ENCODE measurements at places on chromosomes 2 and 18.

DNA sequence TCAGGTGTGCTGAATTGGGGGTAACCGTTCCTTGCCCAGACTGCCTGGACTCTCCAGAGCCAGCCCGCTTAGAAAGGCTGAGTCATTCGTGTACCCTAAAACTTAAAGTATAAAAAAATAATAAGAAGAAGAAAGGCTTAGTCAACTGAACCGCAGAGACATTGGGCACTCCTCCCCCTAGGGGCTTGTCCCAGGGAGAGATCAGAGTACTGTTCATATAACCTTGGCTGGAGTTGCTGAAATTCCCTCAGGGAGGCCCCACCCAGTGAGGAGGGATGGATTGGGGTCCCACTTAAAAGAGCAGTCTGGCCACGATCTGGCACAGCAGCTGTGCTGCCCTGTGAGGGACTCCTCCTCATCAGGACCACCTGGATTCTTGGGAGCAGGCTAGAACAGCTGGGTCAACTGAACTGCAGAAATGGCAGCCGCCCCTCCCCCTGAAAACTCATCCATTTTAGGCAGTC lies 37.2 kb downstream of the ANKRD12 start:
- no peak for DNase-seq

- peak; percentile 5 for DNase-seq
These were observed 329.9 kb downstream of the TRIB2 start for GRCh38 chr2:13046557-13047165.

DNA sequence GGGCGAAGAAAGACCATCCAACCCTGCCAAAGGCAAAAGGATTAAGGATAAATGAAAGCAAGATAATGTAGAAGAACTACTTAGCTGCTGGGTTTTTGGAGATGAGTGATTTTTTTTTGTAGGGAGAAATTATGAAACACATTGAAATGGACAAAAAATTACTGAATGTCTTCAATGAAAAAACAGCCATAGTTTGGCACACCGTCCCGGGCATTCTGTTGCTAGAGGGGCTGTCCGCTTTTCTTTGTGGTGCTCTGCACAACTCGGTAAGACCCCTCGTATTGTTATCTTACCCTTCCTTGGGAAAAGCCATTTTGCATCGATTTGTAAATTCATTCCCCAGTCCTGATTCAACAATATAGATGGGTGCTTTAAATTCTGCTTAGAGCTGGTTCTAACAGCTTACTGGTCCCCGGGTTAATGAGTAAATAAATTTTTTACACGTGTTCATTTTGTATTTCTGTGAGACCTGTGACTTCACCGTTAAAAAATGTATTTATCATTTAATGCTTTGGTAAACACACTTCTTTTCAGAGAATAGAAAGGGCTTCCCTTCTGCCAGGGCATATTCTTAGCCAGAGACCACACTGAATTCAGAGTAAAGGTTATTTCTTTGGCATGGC lies 912 bp upstream of the LAPTM4A start:
- no peak for DNase-seq

DNA sequence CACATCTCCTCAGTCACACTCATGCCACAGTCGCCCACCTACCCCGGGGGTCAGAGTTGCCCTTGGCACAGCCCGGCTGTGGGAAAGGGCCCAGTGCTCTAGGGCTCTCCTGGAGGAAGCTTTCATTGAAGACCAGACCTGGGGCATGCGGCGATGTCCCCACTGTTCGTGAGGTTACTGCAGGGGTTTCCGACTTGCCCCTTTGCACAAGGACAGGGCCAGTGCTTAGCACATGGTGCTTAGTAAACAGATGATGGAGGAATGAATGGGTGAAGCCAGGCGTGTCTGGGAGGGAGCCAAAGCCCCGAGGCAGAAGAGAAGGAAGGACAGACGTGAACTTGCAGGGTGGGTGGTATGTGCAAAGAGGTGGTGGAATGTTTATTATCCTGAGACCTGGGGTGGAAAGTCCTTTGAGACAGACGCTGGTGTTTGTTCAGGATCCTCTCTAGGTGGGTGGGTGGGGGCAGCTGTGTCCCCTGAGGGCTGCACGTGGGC lies 205.9 kb upstream of the ARL4C start:
- DNase-seq, result no peak

DNA sequence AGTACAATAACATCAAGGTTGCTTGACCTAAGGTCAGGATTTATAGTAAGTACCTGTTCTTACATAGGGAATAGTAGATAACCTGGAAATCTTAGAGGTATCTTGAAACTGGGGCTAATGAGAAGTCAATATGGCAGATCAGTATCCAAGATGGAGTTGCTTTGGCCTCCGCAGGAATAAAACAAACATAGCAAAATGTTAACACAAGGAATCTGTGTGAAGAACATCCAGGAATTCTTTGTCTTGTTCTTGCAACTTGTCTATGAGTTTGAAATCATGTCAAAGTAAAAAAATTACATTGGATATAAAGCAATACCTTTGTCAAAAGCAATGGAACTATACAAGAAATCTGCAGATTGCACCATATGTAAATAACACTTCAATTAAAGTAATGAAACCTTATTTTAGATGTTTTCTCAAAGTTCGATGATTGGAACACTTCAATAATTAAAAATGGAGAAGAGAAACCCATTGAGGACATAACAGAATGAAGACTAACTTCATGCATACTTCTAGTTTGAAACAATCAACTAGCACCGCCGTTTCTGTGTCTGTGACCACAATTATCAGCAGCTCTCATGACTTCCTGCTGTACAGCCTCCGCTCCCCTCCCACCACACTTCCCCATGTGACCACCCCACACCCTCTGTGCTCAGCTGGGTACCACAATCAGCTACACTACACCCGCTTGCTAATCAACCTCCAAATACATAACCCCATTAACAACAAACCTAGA lies 27.6 kb downstream of the C2orf76 start:
- peak; percentile 55 for DNase-seq

DNA sequence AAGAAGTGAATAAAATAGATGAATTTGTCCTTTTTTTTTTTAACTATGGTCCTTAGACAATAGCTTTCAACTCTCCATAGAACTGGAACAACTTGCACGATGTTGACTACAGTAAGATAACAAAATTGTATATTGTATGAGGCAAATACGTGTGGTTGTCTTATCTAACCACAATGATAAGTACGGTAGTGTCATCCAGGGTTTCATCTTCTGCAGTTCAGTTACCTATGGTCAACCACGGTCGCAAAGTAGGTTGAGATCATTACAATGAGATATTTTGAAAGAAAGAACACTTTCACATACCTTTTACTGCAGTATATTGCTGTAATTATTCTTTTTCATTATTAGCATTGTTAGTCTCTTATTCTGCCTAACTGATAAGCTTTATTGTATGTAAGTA lies 295.2 kb downstream of the PARD3B start:
- no peak for DNase-seq

DNA sequence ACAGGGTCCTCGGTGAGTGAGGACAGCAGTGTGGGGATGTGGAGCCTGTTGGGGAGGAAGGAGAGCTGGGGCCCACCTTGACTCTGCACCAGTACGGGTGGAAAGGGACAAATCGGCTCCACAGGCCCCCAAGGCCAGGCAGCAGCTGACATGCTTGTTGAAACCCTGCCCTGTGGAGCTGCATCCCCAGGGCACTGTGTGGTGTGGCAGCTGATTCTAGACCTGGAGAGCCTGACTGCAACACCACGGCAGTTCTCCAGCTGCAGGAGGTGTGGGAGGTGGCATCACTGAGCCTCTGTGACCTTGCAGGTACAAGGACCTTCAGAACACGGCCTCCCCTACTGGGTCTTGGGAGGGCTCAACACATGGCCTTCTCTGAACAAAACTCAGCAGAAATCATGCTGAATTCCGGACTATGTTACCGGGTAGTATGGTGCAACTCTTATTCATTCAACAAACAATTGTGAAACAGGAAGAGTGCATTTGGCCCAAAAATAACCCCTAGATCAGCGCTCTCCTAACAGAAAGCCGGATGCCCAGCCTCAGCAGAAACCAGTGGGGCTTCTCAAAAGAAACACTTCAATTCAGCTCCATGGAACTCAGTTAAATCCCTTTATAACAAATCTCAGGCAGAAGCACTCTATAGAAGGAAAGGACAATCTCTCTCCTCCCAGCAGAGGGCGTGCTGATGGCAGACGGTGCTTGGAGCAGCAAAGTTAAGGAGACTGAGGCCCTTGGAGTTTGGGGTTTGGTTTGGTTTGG lies 104.4 kb upstream of the SALL3 start:
- peak; percentile 40 for DNase-seq

DNA sequence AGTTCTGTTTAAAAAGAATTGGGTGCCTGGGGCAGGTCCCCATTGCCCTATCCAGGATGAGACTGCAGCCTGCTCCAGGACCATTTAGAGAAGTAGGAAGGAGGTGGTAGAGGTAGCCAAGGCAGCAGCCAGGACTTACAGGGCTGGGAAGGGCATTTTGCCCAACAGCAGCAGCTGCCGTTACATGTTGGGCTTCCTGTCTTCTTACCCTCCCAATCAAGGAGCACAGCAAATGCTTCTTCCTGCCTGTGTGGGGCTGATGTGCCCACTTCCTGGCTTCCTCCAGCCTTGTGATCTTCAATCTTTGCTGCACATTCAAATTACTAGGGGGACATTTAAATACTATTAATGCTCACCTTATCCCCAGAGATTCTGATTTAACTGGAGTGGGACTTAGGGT lies 112.0 kb downstream of the QPCT start:
- DNase-seq, result no peak

DNA sequence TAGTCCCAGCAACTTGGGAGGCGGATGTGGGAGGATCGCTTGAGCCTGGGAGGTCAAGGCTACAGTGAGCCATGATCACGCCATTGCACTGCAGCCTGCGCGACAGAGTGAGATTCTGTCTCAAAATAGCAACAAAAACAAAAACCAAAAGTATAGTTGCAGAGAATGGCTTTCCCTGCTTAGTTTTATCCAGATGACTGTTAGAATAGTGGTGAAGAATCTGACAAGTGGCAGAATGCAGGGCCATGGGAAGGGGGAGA lies 53.8 kb downstream of the NEDD4L start:
- no peak for DNase-seq

DNA sequence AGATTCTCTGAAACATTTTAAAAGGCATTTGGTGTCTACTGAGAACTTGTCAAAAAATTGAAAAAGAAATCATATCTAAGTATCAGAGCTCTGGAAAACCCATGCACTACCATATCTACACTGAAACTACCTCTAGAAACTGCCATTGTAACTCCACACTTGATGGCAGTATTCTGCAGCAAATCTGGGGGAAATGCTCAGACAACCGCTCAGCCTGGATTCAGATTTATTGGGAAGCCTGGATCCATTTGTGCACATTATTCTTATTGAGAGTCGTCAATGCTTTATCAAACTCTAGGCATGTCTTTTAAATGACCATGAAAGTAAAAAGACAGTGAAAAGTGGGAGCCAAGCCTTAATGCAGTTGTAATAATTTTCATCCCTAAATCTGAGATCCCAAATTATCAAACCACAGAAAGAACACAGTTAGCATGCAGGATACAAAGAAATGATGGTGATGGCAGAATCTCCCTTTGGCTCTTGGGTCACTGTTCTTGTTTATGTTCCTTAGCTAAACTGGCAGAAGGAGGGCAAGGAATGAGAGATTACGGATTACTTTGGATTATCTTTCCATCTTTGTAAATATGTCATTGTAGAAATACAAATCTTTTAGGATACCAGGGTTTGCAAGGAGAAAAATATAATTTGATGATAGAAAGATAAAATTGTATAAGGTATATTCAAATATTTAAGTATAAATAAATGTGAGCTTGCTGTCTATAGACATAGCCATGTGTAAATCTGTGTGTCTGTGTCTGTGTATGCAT lies 512.1 kb upstream of the SYT4 start:
- DNase-seq, result no peak

GRCh38 chr18:54675076-54675475 lies 84.0 kb downstream of the DYNAP start:
- no peak for DNase-seq

DNA sequence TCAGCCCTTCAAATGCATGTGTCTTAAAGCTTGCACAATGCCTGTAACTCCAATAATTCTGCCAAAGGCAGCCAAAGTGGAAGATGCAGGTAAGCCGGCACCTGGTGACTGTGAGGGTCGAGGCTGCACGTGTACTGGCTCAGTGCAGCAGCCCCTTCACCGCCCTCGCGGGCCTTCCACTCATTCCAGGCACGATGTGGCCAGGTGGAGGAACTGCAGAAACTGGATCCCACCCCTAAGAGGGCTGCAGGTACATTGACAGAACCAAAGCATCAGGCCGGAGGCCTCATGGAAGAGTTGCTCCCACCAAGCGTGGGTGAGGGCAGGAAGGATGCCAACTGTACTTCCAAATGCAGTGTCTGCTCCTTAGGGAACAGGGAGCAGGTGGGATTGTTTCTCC lies 253.4 kb downstream of the HDAC4 start:
- DNase-seq, result no peak

GRCh38 chr2:172415865-172416183 lies 11.6 kb upstream of the ITGA6 start:
- DNase-seq, result no peak

DNA sequence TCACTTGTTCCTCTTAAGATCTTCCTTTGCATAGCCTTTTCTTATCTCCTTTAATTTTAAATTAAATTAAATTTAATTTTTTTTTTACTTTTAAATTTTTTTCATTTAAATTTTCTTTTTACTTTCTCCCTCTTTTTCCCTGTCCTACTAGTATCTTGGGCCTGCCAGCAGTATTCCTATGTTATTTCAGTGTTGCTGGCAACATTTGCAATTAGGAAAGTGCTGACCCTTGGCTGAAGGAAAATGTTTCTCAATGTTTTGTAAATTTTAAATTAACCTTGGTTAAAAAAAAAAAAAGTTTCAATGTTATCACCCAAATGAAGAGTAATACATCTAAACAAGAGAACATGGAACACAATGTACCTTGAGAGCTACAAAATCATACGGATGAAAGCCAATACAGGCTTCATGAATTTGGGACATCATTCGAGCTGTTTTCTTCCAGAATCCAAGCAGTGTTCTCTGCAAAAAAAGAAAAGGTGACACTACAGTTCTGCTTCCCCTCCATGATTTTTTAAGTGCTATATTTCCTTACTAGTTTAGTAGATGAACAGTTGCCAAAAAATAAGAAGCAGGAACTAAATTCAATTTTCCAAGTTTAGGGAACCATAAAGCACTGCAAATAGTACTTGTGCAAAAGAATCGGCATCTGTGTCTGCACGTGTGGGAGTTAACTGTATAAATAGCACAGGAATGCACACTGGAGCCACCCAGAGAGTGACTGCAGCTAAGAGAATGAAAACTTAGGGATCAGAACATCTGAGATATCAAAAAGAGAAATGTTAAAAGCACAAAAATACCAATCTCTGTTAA lies 55.8 kb downstream of the ICA1L start:
- no peak for DNase-seq

GRCh38 chr2:172084645-172085459 lies 455 bp upstream of the DLX1 start:
- peak; percentile 93 for DNase-seq

GRCh38 chr2:42061839-42062238 lies 14.0 kb downstream of the PKDCC start:
- DNase-seq, result no peak

DNA sequence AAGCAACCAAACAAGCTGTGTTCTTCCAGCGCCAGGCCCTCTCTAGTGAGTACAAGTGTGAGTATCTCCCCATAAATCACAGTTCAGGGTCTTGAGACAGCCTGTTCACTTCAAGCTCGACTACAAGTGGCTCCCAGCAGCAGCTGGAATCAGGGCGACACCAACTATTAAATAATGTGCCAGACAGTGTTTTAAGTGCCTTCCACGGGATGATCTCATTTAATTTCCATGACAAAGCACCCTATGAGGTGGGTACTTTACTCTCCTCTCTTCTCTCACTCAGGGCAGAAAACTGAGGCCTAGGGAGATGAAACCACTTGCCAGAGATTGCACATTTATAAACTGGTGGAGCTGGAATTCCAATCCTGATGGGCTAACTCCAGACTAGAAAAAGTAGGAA lies 2.6 kb upstream of the FAM136A start:
- no peak for DNase-seq

- peak; percentile 66 for DNase-seq
These were observed 573 bp downstream of the KDSR start for GRCh38 chr18:63366213-63367052.

Measured in suppressor macrophage treated with lipopolysaccharide for 4 hours (primary cell).